ENCODE measurements at places on chromosomes 1 and 21.

- no peak for DNase-seq
Measured at GRCh38 chr1:7450838-7451237, 320.3 kb upstream of the VAMP3 start.

DNA sequence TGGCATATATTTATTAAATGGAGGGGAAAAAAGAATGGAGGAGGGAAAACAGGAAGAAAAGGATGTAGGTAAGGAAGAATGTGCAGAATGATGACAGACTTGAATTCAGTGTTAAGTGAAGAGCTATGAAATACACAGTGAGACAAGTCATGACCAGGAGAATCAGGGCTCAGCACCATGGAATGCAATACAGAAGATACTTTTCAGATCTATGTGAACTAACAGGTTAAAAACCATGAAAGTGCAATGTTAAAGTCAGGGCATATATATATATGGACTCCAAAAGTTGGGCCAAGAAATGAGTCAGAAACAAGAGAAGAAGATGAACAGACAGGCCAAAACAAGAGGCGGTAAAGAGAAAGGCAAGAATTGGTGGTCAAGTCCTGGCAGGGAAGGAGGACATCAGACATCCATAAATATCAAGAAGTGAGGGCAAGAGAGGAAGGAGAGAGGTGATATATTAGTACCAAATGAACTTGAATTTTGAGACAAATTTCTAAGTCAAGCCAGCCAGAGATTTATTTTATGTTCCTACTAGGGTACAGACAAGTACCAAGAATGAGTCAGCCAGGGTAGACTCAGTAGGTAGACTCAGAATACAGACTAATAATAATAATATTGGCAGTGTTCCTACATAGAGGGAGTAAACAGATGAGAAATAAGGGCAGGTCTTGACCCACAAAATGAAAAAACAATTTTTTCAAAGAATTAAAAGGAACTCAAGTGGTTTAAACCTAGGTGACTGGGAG lies 39.5 kb upstream of the MCOLN3 start:
- no peak for DNase-seq

DNA sequence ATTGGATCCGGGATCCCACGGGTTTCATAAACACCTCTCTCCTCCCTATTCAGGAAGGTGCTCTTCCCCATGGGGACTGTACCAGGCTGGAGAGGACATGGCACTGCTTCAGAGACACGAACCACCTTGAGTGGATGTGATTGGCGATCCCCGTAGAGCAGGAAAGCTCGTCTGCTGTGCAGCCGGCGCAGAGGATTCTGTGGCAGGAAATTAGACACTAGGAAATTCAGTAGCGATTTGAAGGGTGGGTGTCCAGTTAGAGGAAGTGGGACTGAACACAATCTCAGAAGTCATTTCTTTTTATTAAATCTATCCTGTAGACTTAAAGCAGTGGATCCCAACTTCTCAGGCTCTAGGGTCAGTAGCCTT lies 767 bp downstream of the PDIK1L start:
- DNase-seq, result no peak

GRCh38 chr1:11753555-11754208 lies 8.3 kb upstream of the C1orf167 start:
- DNase-seq, result no peak

DNA sequence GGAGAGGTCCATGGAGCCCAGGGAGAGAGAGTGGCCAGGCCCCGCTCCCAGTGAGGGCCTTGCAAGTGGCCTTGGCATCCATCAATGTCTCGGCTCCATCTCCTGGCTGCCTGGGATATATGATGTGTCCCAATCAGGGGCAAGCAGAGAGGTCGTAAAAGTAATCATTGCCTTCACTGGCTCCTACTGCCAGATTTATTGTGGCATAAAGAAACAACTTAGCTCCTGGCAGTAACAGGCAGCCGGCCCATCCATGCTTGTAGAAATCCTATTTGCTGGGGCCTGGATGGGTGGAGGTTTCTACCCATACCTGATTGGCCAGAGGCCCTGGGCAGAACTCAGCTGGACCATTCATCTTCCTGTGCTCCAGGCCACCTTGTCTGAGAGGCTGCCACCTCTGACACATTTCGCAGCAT lies 272.6 kb downstream of the MATN1 start:
- no peak for DNase-seq
